ENCODE measurements at places on chromosomes 3 and 15.

- no peak for DNase-seq
These were observed 16.8 kb upstream of the ABHD2 start for GRCh38 chr15:89071471-89071870.

GRCh38 chr3:143103652-143104051, 15.9 kb upstream of the CHST2 start:
- DNase-seq, result no peak

DNA sequence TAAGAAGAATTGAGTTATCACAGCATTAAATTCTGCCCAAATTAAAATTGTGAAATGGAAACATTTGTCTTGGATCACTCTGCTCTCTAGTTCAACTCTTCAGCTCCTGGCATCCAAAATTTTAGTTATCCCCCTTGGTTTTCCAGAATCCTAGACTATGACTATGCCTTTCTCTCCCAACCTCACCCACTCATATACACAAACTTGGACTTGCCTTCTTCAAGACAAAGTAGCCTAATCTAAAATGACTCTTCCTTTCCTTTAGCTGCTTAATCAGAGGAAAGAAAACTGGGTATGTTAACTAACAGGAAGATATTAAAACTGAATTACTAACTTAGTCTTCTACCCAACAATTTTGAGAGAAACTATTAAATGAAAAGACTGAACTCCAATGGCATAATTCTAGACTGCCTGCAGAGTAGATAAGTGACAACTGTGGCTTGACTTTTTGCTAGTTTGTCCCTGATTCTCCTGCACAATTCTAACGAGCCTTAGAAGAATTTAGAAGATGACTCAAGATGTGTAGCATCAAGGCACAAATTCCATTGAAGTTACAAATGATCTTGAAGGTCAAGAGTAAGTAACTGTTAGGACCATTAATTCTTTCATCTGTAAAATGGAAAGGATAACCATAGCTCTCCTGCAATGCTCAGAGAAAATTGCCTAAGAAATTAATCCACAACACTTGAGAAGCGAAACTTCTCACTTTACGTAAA, 5.2 kb upstream of the GOLIM4 start:
- no peak for DNase-seq

DNA sequence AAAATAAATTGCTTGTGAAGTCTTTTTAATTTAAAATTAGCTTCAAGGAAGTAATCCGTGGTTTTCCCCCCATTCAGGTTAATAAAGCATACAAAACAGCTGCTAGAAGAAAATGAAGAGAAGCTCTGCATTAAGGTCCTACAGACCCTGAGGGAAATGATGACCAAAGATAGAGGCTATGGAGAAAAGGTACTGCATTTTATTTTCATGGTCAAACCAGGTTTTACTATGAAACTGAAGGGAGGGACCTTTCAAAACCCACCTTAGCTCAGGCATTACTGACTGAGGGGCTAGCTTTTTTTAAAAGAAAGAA, 218.5 kb downstream of the ITPR1 start:
- no peak for DNase-seq

DNA sequence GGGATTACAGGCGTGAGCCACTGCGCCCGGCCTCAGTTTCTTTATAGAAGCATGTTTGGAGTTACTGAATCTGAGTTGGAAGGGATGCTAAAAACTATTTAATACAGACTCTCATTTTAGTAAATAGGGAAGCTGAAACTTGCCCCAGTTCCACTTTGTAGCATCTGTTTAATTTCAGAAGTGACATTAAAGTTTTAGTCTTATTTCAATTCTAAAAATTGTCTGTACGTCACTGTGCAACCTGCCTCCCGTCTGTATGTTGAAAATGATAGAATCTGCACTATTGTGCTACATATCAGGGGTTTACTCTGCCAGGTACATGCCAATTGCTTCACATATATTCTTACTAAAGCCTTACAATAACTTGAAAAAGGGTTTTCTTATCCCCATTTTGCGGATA, 15.3 kb downstream of the CNOT10 start:
- DNase-seq, result no peak

DNA sequence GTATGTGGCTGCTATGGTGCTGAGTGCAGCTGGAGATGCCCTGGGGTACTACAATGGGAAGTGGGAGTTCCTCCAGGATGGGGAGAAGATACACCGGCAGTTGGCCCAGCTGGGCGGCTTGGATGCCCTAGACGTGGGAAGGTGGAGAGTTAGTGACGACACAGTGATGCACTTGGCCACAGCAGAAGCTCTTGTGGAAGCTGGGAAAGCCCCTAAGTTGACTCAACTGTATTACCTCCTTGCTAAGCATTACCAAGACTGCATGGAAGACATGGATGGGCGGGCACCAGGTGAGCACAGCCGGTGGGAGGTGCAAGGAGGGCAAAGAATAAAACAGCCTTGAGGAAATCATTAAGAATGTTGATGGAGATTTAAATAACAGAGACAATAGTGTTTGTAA, 2.9 kb downstream of the ADPRH start:
- no peak for DNase-seq

GRCh38 chr3:151899996-151900395, 26.6 kb downstream of the SUCNR1 start:
- no peak for DNase-seq

GRCh38 chr15:77988347-77989295, 88.9 kb downstream of the TBC1D2B start:
- DNase-seq, result no peak

DNA sequence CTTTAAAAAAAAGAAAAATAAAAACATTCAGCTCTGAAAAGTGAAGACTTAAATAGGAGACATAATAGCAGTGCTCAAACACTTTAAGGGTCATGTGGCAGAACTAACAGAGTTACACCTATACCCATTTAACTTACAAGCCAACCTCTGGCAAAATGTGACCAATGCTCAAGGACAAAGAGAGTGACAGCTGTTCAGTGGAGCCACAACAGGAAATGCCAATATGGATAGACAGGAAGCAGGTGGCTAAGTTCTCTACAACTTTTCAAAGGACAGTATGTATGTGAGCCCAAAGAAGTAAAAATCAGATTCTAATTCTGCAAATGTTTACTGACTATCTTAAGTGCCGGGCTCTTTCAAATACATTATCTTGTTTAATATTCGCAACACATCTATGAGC, 3.4 kb downstream of the TMCC1 start:
- DNase-seq, result no peak

GRCh38 chr3:185825006-185825638, at the start of gene IGF2BP2:
Gene IGF2BP2, minus strand, starts transcription at chr3:185825042. Its CDS starts 82 bp downstream, at chr3:185824960.
- no peak for DNase-seq

- no peak for DNase-seq
These were observed 41.4 kb downstream of the SIDT1 start for GRCh38 chr3:113573728-113574127.

- DNase-seq, result no peak
These were observed 62.2 kb downstream of the TIGIT start for GRCh38 chr3:114356066-114356465.

DNA sequence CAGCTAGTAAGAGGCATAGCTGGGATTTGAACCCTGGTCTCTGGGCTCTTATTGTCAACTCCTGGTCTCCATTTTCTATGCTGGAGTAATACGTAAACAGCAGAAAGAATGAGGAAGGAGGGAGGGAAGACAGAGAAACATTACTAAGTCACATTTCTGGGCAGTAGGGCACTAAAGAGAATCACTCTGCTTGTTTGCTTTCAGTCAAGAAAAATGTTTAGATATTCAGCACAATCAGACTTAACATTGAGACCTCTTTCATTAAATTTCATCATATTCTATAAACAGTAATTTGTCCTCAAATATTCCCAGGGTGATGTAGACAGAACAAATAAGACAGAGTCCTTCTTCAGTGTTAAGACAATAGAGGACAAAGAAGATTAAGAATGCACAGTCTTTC, 67.7 kb upstream of the BNC1 start:
- DNase-seq, result no peak

GRCh38 chr3:27590437-27591298, 106.5 kb upstream of the SLC4A7 start:
- DNase-seq, result no peak

DNA sequence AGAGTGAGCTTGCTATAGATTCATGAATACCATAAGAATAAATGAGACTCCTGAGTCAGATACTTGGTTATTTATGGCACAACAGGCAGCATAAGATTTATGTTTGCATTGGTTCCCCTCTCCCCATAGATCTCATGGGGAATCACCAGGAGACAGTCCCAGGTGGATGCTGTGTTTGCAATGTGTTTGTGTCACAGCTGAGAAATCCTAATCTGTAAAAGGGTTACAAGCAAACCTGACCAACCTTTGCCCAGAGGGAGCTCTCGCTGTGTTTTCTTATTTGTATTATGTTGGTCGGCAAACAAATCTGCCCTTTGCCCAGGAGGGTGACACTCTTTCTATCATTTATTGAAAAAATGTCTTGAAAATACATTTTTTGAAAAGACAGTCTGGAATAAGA, 236.2 kb downstream of the ZPLD1 start:
- DNase-seq, result no peak

DNA sequence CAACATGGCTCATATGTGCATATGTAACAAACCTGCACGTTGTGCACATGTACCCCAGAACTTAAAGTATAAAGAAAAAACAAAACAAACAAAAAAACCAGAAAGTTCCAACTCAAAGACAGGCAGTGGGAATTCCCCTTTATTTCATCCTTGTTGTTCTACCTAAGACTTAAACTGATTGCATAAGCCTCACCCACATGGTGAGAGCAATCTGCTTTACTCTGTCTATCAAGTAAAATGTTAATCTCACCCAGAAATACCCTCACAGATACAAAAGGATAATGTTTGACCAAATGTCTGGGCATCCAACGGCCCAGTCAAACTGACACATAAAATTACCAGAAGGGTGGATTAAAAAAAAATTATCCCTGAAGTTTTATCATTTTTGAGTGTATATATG, 190.9 kb upstream of the PLSCR5 start:
- no peak for DNase-seq

- DNase-seq, result no peak
These were observed 68.2 kb upstream of the SNRK start for GRCh38 chr3:43218156-43218555.

- DNase-seq, result peak; percentile 15
These were observed 97.1 kb upstream of the CHL1 start for GRCh38 chr3:99506-99905.

GRCh38 chr3:8455526-8456411, 45.9 kb upstream of the LMCD1 start:
- DNase-seq, result no peak

DNA sequence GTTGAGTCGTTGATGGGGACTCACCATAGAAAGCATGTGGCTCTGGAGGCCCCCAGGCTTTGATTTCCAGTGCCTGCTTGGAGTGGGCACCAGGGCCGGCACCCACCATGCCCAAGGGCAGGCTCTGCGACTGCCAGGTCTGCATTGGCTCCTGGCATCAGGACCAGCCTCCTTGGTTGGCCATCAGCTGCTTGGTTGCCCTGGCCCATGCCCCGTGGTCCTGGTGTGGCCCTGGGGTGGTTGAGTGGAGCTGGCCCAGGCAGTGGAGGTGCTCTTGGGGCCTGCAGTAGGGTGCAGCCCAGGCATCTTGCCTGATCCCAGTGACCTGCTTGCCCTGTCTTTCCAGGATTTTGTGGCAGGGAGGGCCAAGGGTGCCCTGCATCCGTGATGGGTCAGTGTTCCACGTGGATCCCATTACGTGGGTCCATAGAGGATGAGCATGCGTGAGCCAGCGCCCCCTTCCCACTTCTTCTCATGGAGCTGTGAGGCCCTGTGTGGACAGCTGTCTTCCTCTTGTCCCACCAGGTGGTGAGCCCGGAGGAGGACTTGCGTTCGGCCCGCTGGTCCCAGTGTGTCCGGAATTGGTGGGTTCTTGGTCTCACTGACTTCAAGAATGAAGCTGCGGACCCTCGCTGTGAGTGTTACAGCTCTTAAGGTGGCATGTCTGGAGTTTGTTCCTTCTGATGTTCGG, 187.0 kb downstream of the UBE3A start:
- no peak for DNase-seq

DNA sequence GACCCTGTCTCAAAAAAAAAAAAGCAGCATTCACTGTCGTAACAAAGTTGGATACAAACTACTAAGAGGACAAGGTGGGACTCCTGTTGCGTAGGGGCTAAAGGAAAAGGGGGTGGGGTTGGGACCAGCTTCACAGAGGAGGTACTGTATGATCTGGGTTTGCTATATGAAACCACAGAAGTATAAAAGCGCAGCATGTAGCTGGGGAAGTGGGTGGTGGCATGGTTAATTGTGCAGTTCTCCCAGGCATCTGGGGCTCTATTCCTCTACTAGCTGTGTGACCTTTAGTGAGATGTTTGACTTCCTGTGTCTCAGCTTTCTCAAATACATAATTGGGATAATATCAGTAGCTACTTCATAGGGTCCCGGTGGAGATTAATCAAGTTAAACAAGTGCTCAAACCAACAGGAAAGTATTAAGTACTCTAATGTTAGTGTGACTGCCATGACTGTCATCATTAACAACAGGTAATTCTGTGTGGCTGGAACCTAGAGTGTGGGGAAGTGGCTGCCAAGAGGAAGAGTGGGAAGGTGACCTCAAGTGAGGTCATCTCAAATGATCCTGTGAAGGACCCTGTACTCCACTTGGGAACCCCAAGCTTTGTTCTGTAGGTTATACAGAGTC, 11.5 kb downstream of the PARP16 start:
- no peak for DNase-seq

GRCh38 chr15:34986771-34987480, 1.2 kb downstream of the ZNF770 start:
- no peak for DNase-seq

DNA sequence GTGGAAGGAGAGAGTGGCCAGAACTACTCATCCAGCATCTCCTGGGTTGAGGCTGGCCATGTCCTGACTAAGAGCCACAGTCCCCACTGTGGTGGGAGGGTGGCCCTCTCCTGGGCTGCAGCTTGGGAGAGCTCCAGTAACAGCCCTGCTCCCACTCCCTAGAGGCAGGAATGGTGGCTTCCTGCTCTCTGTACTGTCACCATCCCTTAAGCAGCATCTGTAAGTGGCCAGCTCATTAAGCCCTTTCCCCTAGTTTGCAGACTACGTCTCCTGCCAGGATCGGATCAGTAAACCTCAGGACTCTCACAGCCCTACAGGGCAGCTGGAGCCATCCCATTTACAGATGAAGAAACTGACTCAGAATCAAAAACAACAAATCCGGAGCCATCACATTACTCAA, 30.5 kb downstream of the DNAJB8 start:
- DNase-seq, result no peak

GRCh38 chr15:31248263-31248662, 78.4 kb upstream of the KLF13 start:
- DNase-seq, result no peak
